ENCODE measurements at places on chromosomes 13 and 19.

DNA sequence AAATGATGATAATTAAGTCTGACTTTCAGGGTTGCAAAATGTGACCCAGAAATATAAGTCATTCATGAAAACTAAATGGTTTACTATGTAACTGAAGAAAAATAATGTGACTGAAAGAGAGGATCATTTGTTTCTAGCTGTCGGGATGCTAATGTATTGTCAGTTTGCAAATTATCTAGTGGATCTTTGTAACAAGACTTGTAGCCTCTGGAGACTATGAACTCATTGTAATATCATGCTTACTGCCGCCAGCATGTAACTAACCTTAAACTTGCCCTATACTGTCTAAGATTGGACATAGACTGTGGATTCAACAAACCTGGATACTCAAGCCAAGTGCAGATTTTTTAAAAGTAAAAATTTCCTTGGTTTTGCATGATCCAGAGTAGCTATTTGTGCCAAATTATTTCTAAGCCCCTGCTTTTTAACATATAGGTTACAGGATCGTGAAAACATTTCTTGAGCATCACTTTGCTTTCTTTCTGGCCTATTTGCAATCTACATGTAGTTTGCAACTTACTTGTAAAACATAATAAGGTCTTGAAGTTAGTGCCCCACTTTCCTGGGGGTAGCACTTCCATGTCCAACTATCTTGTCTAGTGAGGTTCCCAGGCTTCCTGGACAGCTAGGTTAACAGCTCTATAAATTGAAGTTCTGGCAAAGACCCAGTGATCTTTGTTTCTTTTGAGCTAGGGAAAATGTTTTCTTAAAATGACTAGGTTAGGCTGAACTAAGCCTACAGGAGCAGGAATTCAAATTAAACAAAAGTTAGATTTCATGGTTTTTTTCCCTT, 3.3 kb upstream of the POSTN start:
- DNase-seq, result no peak

DNA sequence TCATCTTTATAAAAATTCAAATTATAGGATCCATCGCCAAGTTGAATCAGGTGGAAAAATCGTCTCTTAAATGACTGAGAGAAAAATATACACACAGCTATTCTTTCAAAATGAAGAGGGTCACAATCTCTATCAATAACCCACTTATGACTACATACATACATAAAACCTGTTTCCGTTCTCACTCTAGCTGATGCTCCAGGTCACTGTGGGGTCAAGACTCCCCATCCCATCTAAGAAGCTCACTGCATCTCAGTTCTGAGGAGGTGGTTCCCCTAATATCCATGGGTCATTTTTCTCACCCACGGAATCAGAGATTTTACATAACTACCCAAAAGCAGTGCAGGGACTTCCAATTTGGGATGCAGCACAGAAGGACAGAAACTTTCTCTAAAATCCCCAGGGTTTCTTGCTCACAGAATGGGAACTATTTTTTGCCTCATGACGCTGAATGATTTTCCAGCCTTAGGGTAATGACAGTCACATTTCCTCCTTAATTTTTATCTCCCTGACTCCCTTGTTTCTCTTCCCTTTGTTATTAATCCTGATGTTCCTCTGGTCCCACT, 56.8 kb downstream of the DOCK9 start:
- DNase-seq, result peak; percentile 41

GRCh38 chr19:1373534-1374249, 10.0 kb upstream of the NDUFS7 start:
- no peak for DNase-seq

GRCh38 chr13:101291646-101292515, 124.4 kb downstream of the NALCN start:
- DNase-seq, result no peak

DNA sequence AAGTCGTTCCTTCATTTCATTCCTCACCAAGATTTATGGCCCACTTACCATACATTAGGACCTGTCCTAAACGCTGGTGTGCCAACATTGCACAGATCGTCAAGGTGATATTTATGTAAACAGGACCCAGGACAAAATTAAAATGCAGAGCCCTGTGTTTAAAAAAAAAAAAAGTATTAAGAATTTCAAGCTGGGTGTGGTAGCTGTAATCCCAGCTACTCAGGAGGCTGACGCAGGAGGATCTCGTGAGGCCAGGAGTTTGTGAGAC, 6.5 kb upstream of the ZNF444 start:
- no peak for DNase-seq

GRCh38 chr19:41849067-41849466, 4.2 kb downstream of the DMRTC2 start:
- no peak for DNase-seq

- no peak for DNase-seq
Observed at GRCh38 chr13:80215368-80215767, 125.6 kb downstream of the SPRY2 start.

Measured in suppressor macrophage treated with lipopolysaccharide for 1 hour (primary cell).